ENCODE measurements at places on chromosomes 1 and 21.

- DNase-seq: peak; percentile 78
Measured at GRCh38 chr1:181424786-181425403, 58.4 kb upstream of the CACNA1E start.

DNA sequence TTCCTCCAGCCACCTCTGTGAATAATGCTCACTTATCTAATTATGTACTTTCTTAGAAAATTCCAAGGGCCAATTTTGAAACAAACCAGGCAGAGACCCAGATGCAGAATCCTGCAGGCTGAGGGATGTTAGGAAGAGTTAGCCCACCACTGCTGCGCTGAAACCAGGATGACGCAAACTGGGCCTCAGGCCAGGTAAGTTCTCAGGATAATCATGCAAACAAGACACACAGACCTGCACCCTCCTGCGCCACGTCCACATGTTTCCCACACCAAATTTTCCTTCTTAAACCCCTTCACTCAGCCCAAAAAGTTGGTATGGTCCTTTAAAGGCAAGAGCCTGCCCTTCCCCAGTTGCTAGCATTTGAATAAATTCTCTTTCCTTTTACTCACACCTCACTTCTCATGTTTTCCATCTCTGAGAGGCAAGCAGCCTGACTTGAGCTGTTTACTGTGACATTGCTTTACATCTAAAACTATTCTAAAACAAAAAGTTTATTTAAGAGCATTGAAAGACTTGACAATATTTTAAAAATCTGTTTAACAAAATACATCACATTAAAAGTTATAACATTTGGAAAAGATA lies 887.1 kb downstream of the LRRIQ3 start:
- no peak for DNase-seq

DNA sequence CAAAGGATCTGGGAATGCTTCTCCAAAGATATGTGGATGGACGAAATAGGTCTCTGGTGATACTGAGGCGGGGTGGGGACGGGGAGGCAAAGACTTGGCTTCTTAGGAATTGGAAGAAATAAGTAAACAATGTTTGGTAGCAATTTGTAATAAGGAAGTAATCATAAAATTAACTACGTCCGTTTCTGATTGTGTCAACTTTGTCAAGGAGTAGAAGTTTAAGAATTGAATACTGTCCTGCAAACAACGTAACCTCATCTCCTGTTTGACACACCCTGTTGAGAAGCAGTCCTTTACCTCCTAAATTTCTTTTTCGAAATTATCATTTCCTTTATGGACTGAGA lies 471 bp downstream of the POLR3C start:
- no peak for DNase-seq

DNA sequence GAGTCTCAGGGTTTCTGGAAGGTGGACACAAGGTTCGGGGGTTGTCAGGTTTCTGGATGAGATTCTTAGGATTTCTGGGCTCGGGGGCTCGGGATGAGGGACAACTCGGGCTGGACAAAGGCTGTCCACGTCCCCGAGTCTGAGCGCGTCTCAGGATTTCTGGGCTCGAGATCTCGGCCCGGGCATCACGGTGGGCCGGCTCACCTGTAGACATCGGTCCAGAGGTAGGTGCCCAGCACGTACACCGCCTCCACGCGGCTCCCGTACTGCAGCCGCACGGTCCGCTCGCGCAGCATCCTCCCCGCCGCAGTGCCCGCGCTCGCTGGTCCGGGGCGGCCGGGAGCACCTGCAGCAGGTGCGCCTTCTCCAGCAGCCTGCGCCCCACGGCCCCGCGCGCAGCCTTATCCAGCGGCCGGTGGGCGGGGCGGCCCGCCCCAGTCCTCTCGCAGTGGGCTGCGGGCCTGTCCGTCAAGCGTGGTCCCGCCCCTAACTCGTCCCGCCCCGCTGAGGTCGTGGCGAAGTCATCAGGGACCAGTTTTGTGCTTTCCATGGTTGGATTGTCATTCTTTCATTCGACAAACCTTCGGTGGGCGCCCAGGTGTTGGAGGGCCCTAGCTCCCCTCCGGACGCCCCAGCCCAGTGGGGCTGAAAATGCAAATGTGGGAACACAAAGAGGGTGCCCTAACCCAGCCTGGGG lies at the start of gene PADI2:
Gene PADI2, minus strand, starts transcription at position 376 of the 697 bp plus-strand sequence. Its CDS starts 80 bp downstream, at position 296.
- peak; percentile 64 for DNase-seq

DNA sequence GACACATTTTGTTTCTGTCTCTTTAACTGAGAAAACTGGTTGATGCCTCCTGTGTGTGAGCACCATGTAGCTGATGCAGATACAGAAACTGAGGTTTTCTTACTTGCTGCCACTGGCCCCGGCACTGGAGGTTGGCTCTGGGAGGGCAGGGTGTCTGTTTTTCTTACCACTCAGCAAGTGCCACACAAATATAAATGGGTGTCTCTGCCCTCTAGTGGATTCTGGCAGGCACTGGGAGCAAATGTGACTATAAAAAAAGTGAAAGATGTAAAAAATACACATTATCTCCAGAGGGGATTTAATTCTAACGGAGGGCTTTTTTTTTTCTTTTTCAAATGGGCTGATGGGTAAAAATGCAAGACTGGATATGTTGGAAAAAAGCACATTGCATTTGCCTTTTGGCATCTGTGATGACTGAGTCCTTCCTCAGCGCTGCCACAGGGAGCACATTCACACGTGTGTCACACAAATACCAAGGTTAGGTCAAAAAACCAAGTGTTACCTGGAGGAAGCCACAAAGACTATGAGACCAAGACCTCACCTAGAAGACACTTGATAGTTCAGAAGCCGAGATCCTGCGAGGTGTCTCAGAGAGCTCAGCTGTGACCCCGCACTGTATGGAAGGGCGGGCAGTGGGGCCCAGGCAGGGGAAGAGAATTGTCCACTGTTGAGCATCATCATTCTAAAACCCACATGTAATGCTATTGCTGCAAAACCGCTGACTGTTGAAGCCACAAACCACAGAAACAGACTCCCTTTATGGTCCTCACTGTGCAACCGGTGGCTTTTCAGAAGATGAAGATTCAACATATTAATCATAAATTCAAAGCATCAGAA lies 18.9 kb downstream of the PGBD2 start:
- DNase-seq: peak; percentile 51

DNA sequence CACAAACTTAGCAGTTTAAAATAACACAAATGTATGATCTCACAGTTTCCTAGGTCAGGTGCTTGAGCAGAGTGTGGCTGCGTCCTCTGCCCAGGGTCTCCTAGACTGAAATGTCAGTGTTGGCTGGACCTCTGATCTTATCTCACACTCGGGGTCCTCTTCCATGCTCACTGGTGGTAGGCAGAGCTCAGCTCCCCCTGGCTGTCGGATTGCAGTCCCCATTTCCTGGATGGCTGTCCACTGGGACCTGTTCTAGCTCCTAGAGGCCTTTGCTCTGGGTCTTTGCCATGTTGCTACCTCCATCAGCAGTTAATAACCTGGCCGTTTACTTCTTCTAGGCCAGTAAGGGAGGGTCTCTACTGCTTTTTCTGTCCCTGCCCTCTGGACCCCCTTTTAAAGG lies 107.5 kb downstream of the PCNX2 start:
- no peak for DNase-seq

DNA sequence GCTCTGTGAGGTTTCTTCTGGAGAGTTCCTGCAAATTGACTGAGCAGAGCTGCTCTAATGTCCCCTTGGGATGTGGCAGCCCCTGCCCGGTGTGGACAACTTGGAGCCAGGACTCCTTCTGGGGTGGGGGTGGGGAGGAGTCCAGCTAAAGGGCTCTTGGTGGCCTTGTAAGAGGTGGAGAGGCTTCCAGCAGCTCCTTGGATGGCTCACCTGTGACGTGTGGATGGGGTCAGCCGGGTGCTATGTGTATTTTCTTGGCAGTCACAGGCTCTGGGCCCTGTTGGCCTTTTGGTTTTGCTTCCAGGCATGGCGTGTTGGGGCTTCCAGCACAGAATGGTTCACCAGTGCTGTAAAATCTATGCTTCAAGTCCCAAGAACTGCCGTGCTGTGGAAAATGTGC lies 38.2 kb downstream of the TRAPPC10 start:
- no peak for DNase-seq

- DNase-seq: no peak
Measured at GRCh38 chr1:14891991-14892390, 261.6 kb upstream of the TMEM51 start.

DNA sequence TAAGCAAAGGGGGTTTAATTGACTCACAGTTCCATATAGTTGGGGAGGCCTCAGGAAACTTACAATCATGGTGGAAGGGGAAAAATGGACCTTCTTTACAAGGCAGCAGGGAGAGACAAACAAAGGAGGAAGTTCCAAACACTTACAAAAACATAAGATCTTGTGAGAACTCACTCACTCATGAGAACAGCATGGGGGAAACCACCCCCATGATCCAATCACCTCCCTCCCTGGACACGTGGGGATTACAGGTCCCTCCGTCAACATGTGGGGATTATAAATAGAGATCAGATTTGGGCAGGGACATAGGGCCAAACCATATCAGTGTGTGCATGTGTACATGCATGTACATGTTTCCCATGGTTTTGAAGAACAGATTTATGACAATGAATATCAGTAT lies 5.5 kb upstream of the SMG7 start:
- DNase-seq: no peak

DNA sequence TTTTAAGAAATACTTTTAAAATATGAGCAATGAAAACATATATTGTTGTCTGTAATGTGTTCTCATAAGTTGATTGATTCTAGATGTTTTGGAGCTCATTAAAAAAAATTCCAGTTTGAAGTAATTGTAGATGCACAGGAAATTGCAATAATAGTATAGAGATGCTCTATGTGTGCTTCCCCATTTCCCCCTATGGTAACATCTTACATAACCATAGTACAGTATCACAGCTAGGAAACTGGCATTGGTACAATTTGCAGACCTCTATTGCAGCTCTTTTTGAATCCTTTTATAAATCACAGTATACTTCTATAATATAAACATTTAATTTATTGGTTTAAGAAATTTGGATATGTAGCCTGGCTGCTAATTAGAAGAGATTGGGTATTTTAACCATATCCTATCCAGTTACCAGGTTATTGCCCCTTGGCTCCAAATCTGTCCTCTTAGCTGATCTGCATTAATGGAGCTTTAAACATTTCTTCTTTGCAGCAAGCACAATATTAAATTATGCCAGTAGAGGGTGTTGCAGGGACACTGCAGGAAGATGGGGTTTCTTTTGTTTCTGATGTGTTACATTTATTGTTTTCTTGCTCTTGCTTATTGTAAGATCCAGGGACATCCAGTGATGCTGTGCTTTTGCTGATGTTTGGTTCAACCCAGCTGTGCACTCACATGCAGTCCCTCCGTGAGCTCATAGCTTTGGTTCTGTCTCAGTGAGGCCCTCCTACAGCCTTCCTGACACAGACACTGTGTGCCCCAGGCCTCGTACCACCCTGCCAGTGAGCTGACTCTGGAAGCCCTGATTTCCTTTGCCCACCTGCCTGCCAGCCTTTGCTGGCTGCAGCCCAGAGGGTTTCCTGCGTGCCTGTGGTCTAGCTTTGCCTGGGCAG lies 103.3 kb downstream of the RABGAP1L start:
- no peak for DNase-seq

GRCh38 chr21:35428001-35428320 lies 378.9 kb upstream of the RUNX1 start:
- no peak for DNase-seq

- no peak for DNase-seq
Measured at GRCh38 chr1:30650038-30650967, 73.1 kb downstream of the MATN1 start.

DNA sequence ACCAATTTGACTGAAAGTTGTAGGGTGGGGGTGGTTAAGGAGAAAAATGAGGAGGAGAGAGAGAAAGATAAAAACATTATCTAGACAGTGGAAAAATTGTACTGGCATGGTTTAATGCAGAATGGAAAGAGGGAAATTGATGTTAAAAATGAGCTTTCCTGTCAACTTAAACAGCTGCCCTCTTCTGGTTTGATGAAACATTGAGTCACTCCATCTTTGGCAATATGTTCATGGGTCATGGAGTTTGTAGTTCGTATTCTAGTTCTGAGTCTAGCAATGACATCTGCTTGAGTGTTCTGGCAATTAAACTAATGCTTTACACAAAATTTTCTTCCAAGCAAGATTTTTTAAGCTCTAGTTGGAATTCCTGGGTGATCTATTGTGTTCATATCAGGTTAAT lies 9.6 kb downstream of the ZNF648 start:
- no peak for DNase-seq

DNA sequence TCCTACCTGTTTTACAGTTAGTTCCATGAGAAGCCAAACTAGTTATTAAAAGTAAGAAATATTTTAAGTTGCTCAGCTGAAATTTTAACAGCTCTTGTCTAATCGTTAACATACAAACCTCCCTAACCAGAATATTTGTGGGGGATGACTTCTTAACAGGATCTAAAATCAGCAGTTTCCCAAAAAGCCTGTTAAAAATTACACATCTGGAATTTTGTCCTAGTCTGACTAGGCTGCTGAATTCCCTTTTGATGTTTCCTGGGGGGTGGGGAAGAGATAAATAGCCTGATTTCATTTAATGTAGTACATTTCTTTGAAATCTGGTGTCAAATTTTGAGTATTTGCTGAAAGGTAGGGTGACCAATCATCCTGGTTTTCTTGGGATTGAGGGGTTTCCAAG lies 78.8 kb upstream of the ARHGAP29 start:
- DNase-seq: no peak

DNA sequence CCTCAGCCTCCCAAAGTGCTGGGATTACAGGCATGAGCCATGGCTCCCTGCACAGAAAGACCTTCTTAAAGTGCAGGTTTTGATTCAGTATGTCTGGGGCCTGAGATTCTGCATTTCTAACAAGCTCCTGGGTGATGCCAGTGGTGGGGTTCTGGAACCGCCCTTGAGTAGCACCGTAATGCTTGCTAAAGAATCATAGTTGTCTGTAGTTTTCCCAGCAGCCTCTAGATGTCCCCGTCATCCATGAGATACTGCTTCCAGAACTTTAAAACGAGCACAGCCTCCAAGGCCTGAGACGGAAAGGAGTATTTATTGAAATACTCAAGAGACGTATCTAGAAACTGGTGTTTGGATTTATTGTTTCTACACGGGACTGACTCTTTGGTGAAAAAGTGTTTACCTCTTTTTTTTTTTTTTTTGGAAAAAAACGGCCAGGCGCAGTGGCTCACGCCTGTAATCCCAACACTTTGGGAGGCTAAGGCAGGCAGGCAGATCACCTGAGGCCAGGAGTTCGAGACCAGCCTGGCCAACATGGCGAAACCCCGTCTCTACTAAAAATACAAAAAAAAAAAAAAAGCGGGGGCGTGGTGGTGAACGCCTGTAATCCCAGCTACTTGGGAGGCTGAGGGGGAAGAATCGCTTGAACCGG lies 2.6 kb upstream of the TOR3A start:
- no peak for DNase-seq

GRCh38 chr1:19923137-19923952 lies at the start of gene PLA2G2E:
TSS of gene PLA2G2E (minus strand) at chr1:19923617. CDS start at chr1:19923559, 58 bp downstream.
- DNase-seq: no peak

GRCh38 chr1:32393136-32393535 lies 1.1 kb downstream of the BSDC1 start:
- DNase-seq: no peak

GRCh38 chr1:77688939-77689338 lies 6.5 kb upstream of the ZZZ3 start:
- no peak for DNase-seq

GRCh38 chr1:210648588-210649269 lies 320.0 kb downstream of the HHAT start:
- DNase-seq: no peak

Data from liver (tissue), 10 donors.